ENCODE measurements at places on chromosomes 4 and X. TPM values are rescaled to one million over a fixed set of nuclear protein-coding genes. Genes with fewer than 3 reads are reported as not detected.

- no peak for DNase-seq
These were observed 560.5 kb downstream of the MID1IP1 start for GRCh38 chrX:39361736-39362135.

GRCh38 chrX:53713987-53714579, 27.6 kb upstream of the HUWE1 start:
- DNase-seq, result no peak

Gene GNPDA2
- polyA plus RNA-seq, result 23.8 TPM

Gene PLP1
- polyA plus RNA-seq, result 73.7 TPM

GRCh38 chr4:20538905-20539304, 161.4 kb upstream of the PACRGL start:
- DNase-seq, result no peak

Gene RGN
- polyA plus RNA-seq, result 2.1 TPM

Gene KCND1
- 0.93 TPM for polyA plus RNA-seq

GRCh38 chr4:55928846-55929245, 19.9 kb upstream of the CEP135 start:
- DNase-seq, result no peak

GRCh38 chr4:78642934-78643333, 91.4 kb downstream of the ANXA3 start:
- no peak for DNase-seq

Gene LNX1
- 4.9 TPM for polyA plus RNA-seq

Gene NAT8L
- polyA plus RNA-seq, result 2.5 TPM

- DNase-seq, result no peak
These were observed 83.6 kb downstream of the PARM1 start for GRCh38 chr4:75016472-75016871.

Gene TRIM2
- polyA plus RNA-seq, result 20.3 TPM

Gene DCHS2
- 6.4 TPM for polyA plus RNA-seq

GRCh38 chrX:115679460-115679859, 118.5 kb downstream of the PLS3 start:
- peak; percentile 42 for DNase-seq

GRCh38 chrX:132810488-132810887, 147.9 kb downstream of the HS6ST2 start:
- no peak for DNase-seq

Gene HEPH
- 4.9 TPM for polyA plus RNA-seq

Gene RBMXL3
- polyA plus RNA-seq, result not detected

Gene SLC30A9
- polyA plus RNA-seq, result 62.6 TPM

GRCh38 chr4:128863312-128864075, 54.0 kb downstream of the JADE1 start:
- peak; percentile 89 for DNase-seq

- no peak for DNase-seq
These were observed 40.3 kb downstream of the HDAC8 start for GRCh38 chrX:72532366-72532765.

DNA sequence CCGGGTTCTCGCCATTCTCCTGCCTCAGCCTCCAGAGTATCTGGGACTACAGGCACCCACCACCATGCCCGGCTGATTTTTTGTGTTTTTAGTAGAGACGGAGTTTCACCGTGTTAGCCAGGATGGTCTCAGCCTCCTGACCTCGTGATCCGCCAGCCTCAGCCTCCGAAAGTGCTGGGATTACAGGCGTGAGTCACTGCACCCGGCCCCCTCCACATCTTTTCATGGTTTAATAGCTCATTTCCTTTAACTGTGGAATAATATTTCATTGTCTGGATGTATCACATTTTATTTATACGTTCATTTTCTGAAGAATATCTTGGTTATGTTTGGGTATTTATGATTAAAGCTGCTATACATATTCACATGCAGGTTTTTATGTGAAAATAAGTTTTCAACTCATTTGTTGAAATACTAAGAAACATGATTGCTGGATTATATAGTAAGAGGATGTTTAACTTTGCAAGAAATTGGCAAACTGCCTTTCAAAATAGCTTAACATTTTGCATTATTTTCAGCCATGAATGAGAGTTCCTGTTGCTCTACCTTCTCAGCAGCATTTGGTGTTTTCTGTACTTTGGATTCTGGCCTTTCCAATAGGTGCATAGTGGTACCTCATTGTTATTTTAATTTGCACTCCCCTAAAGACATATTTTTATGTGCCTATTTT, 591.9 kb downstream of the TECRL start:
- no peak for DNase-seq

DNA sequence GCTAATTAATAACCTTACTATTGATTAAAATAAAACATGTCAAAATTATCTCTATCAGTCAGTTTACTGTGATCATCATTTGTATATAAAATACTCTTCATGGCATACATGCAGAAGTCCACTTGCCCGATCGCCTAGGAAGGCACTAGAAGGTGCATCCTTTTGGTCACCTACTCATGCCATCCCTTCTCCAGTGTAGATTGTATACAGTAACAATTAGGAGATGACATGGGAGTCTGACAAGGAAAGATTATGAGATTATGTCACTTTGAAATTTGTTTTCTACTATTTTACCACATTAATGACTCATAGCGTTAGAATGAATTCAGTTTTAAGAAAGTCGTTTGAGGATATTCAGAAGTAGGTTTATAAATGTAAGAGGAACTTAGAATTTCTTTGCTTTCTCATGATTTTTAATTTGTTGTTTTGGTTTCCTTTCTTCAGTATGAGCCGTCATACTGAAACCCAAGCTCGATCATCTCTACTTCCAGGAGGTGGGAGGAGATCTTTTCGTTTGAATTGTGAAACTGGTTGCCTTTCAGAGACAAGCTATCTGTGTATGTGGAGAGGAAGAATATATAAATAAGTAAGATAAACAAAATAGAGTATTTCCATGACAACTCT, 51.1 kb upstream of the UNC5C start:
- DNase-seq, result no peak

GRCh38 chr4:17708992-17709762, 72.2 kb downstream of the FAM184B start:
- no peak for DNase-seq

- no peak for DNase-seq
These were observed 92.7 kb downstream of the WFS1 start for GRCh38 chr4:6362243-6362885.

GRCh38 chr4:5654791-5655190, 53.6 kb downstream of the EVC2 start:
- no peak for DNase-seq

DNA sequence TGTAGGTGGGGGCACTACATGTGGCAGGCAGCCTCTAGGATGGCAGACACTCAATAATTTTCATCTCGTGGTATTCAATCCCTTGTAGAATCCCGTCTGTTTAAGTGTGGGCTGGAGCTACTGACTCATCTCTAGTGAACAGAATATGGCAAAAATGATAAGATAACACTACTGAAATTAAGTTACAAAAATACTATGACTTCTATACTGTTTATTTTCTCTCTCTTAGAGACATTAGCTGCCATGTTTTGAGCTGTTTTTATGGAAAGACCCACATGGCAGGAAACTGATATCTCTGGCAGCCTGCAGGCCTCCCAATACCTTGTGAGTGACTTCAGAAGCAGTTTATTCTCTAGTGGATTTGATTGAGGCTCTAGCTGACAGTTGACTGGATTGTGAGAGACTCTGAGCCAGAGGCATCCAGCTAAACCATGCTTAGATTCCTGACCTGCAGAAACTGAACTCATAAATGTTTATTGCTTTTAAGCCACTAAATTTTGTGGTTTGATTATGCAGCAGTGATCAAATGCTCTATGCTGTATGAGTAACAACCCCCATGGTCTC, 298.8 kb upstream of the CTSO start:
- peak; percentile 7 for DNase-seq

DNA sequence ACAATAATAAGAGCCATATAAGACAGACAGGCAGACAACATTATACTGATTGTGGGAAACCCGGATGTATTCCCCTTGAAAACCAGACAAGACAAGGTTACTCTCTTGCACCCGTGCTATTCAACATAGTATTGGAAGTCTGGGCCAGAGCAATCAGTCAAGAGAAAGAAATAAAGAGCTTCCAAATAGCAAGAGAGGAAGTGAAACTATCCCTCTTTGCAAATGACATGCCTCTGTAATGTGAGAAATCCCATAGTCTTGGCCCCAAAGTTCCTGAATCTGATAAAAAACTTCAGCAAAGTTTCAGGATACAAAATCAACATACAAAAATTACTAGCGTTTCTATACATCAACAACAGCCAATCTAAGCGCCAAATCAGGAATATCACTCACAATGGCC, 102.1 kb downstream of the DCAF12L2 start:
- no peak for DNase-seq

GRCh38 chr4:1451106-1451751, 45.0 kb upstream of the NKX1-1 start:
- no peak for DNase-seq

DNA sequence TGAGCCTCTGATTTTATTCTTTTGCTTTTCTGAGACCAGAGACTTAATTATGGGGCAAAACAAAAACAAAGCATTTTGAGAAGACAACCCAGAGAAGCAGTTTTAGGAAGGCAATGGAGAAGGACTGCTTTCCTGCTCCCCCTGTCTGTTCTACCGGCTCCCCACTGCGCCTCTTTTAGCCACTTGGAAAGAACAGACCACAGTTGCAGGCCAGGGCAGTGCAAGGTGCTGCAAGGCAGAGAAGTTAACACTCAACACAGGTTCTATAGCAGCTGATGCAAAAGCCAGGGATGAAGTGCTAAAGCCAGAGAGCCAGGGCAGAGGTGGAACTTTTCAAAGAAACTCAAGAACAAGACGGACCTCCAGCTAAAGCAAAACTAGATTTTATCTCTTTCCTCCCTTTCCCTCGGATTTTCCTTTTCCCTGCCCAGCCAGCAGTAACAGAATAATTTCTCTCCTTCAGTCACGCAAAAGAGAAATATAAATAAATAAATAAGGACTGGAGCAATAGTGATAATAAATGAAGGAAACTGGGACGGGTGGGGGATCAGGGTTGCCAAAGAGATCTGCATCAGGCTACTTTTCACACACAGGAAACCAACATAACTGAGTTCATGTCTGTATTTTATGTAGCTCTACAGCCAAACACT, 10.4 kb downstream of the SH3RF1 start:
- DNase-seq, result no peak

DNA sequence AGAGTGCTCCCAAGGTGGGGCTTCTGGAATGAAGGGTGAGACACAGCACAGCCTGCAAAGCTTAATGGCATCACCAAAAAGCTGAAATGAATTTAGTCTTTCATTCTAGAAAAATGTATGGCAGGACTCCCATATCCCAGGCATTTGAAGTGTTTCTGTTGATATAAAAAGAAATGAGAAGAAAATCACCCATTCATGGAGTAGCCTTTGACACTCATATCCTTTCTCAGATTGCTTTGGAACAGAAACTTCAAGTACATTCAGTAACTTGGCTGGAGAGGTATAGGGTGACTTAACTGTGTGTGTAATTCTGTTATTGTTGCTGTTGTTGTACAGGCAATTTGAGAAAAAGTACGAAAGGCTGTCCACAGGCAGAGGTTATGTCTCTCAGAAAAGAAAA, 35.3 kb downstream of the C4orf54 start:
- DNase-seq, result no peak

- DNase-seq, result no peak
These were observed 9.0 kb upstream of the ERVMER34-1 start for GRCh38 chr4:52760256-52760655.

Gene ADH1A
- 0.79 TPM for polyA plus RNA-seq

Gene RELL1
- 15.8 TPM for polyA plus RNA-seq

DNA sequence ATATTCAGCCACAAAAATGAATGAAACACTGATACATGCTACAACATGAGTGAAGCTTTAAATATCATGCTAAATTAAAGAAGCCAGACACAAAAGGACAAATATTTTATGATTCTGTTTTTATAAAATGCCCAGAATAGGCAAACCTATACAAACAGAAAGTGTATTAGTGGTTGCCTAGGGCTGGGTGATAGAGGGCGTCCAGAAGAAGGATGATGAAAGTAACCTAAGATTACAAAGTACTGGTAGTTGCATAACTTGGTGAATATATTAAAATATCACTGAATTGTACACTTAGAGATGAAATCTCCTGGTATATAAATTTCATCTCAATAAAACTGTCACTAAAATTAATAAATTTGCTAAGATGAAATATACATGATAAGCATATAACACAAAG, 67.5 kb downstream of the FBXW7 start:
- DNase-seq, result no peak

DNA sequence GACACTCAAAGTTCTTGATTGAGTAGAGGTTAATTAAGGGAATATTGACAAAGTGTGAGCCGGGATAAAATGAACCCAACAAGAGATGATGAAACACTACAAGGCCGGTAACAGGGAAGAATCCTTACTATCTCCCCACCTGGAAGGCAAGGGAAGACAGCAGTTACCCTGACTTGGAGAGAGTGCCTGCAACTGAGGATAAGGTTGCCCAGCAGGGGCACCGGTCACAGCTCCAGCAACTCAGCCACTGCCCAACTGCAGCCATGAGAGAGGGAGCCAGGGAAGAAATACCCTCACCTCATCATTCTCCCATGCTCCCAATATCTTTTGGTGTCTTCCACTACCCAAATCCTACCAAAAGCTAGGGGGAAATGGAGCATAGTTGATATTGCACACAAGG, 212.7 kb downstream of the KCTD8 start:
- DNase-seq, result no peak

DNA sequence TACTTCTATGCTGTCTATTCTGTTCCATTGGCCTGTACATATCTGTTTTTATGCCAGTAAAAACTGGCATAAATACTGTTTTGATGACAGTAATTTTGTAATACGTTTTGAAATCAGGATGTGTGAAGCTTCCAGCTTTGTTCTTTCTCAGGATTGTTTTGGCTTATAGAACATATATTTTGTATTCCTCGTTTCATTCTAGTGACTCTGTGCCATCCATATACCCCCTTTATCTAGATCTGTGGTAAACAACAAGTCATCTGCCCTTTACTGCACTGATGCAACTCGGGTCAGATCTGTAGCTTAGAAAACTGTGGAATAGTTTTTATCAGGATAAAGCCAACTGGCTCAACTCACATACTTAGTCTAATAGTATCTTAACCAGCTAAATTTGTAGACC, 233.7 kb downstream of the PRDM5 start:
- DNase-seq, result no peak

Gene NPNT
- polyA plus RNA-seq, result 167 TPM

- no peak for DNase-seq
These were observed 103.5 kb downstream of the GPR143 start for GRCh38 chrX:9662148-9662547.

GRCh38 chr4:75015627-75016026, 82.7 kb downstream of the PARM1 start:
- no peak for DNase-seq

Gene SMIM20
- polyA plus RNA-seq, result 44.6 TPM

Measured in muscle of back (tissue), 13 donors.